GM03348 (cell line): ENCODE measurements at places on chromosomes 4 and X.
A peak's percentile ranks its signal among the peaks of the same experiment; 100 is the strongest.

DNA sequence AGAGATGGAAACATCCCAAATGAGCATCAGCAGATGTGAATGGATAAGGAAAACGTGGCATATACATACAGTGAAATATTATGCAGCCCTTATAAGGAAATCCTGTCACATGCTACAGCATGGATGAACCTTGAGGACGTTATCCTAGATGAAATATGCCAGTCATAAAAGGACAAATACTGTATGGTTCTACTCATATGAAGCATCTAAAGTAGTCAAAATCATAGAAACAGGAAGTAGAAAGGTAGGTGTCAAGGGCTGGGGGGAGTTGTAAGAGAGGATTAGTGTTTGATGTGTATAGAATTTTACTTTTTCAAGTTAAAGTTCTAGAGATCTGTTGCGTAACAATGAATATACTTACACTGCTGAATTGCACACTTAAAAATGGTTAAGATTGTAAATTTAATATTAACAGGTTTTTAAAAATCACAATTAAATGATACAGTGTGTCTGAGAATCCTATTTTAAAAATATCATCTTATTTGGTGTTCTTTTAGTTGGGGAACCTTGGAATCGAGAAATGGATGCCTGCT lies 58.5 kb downstream of the KDM6A start:
- DNase-seq = no peak

GRCh38 chr4:170804930-170805329 lies 715.2 kb upstream of the AADAT start:
- DNase-seq = no peak

GRCh38 chr4:81061344-81061730 lies 30.8 kb downstream of the BMP3 start:
- no peak for DNase-seq

DNA sequence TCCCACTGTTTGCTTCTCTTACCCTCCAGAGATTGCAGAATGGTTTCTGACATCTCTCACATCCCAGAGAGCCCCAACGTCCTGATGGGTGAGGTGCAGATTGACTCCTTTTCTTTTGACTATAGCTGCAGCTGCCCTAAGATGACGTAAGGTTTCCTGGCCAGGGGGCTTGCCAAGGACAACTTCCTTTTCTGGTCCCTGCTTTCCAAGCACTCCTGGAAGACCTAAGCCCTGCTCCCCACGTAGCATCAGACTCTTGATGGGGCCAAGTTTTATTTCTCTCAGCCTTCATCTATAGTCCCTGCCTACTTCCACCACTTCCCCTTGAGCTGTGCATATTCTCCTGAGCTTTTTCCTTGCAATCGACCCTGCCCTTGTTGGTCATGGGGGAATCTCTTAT lies 497.7 kb downstream of the IDS start:
- no peak for DNase-seq

GRCh38 chr4:125433453-125433852 lies 118.7 kb downstream of the FAT4 start:
- DNase-seq = peak; percentile 56

GRCh38 chr4:36244257-36245082 lies at the start of gene ARAP2:
ARAP2 (minus strand) TSS chr4:36244514; CDS start chr4:36229486, 15,028 bp downstream.
- peak; percentile 31 for DNase-seq
